ENCODE measurements at places on chromosomes 4 and X.
A peak's percentile ranks its signal among the peaks of the same experiment; 100 is the strongest.

DNA sequence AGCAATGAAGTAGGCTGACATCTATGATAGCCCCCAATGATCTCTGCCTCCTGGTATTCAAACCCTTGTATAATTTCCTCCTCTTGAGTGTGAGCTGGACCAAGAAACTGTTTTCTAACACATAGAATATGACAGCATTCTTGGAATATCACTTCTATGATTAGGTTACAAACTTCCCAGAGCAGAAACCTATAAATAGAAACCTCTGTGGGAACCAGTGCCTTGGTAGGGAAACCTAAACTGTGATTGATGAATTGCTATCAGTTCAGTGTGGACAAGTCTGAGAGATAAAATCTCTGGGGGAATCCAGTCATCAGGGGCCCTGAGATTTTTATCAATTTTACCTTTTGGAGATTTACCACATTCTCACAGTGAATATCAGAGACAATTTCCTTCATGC lies 756.5 kb upstream of the AGA start:
- no peak for DNase-seq

DNA sequence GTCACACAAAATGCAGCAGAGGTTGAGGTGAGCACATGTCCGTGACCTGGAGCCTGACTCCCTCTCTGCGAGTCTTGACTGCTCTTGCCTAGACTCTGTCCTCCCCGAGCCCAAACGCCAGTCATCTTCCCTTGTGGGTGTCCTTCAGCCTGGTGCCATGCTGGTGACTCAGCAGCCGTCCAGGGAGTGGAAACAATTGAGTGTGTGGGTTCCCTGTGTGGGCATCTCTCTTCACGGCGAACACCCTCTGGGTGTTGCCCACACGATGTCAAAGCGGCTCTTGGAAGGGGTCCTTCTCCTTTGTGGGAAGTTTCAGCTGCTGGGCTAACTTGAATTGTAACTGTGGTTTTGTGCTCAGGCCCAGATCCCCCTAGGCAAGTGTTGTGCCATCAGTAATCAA lies 17.5 kb upstream of the MSANTD1 start:
- no peak for DNase-seq

- DNase-seq, result no peak
Measured at GRCh38 chr4:138110815-138111214, 131.3 kb downstream of the SLC7A11 start.

DNA sequence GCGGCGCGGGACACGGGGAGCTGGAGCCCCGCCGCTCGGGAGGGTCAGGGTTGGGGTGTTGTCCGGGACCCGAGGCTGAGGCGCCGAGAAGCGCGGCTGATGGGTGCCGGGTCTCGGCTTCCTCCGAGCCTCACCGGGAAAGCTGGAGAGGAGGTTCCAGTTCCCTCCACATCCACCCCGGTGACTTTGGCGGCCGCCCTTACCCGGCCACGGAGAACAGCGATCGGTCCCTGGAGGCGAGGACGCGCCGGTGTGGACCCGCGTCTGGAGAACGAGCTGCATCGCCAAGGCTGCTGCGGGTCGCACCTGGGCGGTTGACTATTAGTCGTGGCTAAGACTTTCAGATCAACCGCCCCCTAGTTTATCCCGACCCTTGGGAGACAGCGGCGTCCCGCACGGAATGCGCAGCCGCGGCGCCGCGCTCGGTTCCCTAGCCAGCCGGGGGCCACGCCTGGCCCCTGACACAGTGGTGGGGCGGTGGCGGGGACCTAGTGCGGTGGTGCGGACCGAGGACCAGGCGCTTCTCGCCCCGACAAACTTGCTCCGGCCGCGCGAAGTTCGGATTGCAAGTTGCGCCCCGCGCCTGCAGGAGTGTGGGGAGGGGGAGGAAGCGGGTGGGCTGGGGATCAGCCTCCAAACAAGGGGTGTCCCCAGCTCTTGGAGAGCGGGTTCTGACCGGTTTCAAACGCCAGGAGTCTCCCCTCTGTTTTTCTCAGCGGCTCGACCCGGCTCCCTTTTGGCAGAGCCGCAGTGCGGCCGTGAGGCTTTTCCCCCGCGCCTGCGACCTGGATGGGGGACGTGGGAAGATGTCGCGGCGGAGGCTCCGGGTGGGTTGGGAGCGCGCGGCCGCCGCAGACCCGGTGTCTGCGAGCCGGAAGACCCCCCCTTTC lies 568 bp downstream of the FHDC1 start:
- peak; percentile 60 for DNase-seq

GRCh38 chrX:15915959-15916703 lies 61.5 kb upstream of the AP1S2 start:
- no peak for DNase-seq

All from ELF-1 (cell line).